Urinary bladder (tissue), 4 donors: ENCODE measurements at places on chromosomes 7 and 10. TPM values are rescaled to one million over a fixed set of nuclear protein-coding genes. Genes with fewer than 3 reads are reported as not detected.

DNA sequence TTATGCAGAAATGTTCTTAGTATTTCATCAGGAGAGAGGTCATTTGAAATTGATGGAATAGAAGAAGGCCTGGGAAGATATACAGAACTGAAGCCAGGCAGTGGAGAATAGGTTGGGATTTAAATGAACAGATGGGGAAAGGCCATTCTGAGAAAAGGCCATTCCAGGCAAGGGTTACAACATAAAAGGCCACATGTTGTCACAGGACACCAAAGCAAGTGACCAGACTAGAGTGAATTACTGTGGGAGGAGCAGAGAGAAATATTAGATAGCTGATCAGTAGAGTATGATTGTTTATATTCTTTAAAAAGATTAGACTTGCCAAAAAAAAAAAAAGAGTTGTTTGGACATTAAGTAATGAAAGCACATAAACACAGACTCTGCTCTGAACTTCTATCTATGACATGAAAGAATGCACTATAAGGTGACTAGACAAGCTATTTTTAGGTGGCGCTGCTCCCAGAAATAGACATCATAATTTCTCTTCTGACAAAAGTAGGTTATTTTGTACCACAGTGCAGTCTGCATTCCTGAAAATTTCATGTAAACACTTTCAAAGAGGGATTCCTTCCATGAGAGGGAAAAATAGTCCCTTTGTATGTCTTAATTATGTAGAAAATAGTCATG lies 55.2 kb upstream of the DKK1 start:
- no peak for DNase-seq

CYP3A7 gene
- 0.21 TPM for total RNA-seq

DNA sequence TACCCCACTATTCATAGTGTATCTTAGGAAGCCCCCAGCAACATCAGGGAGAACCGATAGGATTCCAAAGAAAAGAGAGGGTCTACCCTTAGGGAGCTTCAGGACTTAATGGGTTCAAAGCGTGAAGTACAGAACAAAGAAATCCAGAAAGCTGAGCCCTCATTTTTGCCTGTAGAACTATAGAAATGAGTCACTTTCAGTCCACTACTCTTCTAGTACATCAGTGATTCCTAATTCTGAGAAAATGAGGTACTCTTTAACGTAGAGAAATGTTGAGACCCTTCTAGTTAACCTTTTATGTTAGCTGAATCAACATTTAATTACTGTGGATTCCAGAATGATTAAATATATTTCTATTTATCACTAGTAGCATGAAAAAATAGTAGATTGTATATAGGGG lies 1.8 kb downstream of the TDRD1 start:
- no peak for DNase-seq

RRP12 gene
- 14.0 TPM for total RNA-seq

GRCh38 chr7:157585113-157585861 lies 248.5 kb downstream of the DNAJB6 start:
- DNase-seq = no peak

DNA sequence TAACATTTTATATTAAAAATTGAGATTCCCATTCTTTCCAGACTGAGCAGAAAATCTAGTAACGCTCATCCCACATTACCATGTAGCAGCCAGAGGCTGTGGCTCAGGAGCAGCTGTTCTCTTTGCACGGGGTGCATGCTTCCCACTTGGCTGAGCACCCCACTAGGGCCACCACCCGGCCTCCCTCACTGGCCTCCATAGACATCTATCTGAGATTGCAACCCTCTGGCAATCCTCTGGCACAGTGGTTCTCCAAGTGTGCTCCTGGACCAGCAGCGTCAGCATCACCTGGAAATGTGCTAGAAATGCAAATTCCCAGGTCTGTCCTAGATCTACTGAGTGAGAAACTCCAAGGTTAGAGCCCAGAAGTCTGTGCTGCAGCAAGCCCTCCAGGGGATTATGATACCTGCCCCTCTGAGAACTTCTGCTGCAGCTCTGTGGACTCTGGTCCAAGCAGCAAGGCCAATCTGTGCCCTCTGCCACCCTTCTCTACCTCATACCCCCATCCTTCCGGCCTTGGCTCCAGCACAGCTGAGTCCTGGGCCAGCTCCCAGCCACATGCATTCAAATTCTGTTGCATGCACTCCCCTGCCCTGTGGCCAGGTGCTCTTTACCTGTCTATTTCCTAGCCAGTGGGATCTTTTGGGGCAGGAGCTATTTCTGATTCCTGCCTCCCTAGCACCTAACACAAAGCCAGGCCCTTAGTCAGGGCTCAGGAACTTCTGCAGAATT lies 301.5 kb downstream of the GRID1 start:
- DNase-seq = no peak

DNA sequence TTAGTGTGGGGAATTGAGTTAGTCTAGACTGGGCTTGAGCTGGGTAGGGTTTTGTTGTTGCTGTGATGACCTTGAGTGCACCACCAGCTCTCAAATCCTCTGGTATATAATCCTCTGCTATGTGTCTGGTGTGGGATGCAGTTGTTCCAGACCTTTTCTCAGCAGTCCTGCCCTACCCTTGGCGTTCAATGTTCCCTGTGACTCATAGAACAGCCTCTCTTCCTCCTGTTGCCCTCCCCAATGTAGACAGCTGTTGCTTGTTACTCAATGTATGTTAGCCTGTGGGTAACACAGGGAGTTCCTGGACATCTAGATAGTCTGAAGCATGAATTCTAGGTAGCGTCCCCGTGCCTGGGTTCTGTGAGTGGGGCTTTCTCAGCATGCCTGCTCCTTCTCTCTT lies 19.8 kb downstream of the ACBD7 start:
- no peak for DNase-seq

GRM8 gene
- total RNA-seq = 0.48 TPM

DNA sequence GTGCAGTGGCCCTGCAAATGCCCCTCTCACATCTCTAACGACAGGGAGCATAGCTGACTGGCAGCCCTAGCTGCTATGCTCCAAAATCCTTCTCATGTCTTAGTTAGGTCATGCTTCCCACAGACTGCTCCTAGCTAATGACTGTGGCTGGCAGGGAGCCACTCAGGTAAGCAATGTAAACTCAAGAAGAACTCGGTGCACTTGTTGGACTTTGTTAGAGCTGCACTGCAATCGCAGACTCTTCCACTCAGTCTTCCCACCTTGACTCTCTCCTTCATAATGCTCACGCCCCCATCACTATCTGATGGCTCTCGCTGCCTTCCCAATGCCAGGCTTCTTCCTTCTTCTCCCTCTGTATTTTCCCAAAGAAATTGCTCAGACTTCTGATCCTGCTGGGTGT lies 24.0 kb downstream of the OR9A2 start:
- DNase-seq = no peak

DNA sequence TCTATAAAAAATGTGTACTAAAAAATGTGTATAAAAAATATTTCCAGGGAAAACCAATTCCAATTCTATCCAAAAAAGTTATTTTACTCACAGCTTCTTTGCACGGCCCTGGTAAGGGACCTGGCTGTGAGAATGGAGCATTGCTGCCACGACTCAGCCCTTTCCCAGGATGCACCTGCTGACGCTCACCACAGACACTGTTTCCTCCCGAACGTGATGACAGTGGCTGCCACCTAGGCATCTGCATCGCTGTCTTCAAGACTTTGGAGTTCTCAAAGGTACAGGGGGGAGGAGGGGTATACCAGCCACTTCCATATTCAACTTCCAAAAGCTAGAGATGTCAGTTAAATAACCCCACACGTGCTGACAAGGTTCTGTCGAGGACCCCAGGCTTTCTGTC lies 23.9 kb upstream of the PTPRN2 start:
- no peak for DNase-seq

- DNase-seq = no peak
Observed at GRCh38 chr10:89556600-89556999, 21.2 kb upstream of the SLC16A12 start.

DNA sequence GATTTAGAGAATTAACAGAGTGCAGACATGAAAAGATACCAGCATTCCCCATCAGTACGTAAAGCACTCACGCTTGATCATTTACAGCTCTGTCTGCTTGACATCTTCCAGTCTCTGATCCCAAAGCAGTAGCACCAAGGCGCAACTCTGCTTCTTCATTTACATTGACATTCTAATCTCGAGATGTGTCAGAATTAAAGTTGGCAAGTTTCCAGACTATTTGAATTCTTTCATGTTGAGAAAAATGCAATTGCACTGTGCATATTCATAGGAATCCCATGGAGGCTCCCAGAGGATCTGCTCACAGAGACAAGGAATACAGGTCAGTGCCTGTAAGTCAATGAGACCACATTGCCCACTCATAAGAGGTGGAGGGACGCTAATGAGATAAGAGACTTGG lies 183.9 kb downstream of the LRRN3 start:
- no peak for DNase-seq

CPEB3 gene
- total RNA-seq = 7.4 TPM

DNA sequence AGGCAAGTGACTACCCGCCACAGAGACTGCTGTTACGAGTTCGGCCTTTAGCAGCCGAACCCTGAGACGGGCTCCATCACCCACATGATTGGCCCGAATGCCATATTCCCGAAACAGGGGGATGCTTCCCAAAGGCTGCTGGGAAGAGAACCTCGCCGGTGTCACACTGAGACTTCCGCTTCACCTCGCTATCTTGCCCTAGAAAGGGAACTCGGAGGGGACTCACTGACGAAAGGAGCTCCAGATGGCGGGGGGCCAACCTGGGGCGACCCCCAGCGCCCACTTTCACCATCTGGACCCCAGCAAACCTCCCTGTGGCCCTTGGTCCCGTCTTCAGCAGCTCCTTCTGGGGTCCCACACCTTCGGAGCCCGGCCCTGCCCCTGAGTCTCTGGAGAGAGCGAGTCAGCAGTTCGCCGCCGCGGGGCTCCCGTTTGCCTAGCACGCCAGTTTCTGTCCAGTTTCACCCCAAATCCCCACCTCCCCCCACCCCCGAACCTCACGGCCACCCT lies 529 bp downstream of the HPS1 start:
- DNase-seq = no peak

DPP6 gene
- 2.4 TPM for total RNA-seq

- DNase-seq = no peak
Observed at GRCh38 chr10:97708976-97709946, 4.3 kb upstream of the MARVELD1 start.

- DNase-seq = no peak
Observed at GRCh38 chr7:1692515-1693418, 22.7 kb downstream of the ELFN1 start.

GRCh38 chr10:32795598-32796183 lies 162.3 kb downstream of the ITGB1 start:
- DNase-seq = no peak

- no peak for DNase-seq
Observed at GRCh38 chr10:26445411-26446031, 7.4 kb downstream of the APBB1IP start.

DNA sequence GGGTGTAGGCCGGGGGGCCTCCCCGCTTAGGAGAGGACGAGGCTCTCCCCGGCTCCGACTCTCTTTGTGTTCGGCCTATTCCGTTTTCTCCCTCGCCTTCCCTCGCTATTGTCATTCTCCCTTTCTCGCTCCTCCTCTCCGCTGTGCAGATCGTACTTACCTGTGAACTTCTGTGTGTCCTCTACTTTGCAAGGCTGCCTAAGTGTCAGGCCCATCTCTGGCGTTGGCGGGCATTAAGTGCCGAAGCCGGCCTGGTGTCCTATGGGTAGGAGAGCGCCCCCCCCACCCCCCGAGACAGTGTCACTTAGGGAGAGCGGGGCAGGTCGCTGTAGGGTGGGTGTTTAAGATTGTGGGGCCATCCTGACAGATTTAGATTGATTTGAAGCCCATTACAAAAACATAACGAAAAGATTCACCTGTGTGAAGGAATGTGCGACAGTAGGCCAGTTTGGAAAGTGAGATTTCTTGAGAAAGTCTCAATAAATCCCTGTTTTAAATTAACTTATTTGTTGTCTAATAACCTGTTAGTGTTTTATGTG lies 579 bp downstream of the RBM33 start:
- DNase-seq = no peak

- no peak for DNase-seq
Observed at GRCh38 chr10:70500812-70501301, 22.3 kb downstream of the PALD1 start.

DNA sequence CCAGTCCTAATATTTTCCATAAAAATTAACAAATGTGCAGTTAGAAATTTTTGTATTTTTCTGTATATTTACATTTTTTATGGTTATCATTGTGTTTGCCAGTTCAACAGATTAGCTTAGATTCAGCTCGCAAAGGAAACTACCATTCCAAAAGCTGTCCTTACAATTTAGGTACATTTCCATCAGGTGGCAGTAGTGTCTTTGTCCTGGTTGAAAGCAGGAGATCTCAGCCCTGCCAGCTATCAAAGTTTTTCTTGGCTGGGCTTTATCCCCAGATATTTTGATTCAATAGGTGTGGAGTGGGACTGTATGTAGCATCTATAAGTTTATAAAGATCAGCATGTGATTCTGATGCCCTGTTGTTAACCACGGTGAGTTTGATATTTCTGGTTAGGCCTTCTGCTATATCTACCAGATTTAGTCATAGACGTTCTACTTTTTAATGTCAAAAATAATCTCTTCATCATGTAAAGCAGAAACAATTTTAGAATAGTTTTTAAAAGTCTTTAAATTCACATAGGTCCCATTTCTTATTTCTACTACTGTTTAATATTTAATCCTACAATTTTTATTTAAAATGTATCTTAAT lies 15.5 kb upstream of the ICA1 start:
- no peak for DNase-seq

NRAP gene
- 1.5 TPM for total RNA-seq

CRTAC1 gene
- total RNA-seq = 3.7 TPM

VIPR2 gene
- 2.0 TPM for total RNA-seq

DNA sequence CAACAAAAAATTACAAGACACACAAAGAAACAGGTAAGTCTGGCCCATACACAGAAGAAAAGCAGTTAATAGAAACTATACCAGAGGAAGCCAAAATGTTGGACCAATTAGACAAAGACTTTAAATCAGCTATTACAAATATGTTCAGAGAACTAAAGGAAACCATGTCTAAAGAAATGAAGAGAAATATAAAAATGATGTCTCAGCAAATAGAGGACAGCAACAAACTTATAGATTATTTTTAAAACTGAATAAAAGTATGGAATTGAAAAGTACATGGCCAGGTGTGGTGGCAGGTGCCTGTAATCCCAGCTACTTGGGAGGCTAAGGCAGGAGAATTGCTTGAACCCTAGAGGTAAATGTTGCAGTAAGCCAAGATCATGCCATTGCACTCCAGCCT lies 58.5 kb downstream of the LHFPL3 start:
- no peak for DNase-seq

DNA sequence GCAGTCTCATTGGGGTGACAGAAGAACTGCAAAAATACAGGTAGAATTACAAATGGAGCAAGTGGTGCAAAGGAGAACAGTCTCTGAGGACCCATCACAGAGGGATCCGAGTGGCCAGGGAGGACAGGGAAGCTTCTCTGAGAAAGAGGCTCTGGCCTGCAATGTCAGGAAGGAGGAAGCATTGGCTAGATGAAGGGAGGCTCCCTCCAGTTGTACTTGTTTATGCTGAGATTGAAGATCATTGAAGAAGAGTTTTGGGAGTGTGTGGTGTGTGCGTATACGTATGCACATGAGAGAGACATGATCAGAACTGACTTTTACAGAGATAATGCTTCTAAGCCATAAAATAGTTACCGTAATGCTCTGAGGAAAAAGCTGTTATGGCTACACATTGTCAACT lies 274.7 kb upstream of the FZD8 start:
- DNase-seq = no peak

EIF5AL1 gene
- total RNA-seq = 0.11 TPM

- DNase-seq = no peak
Observed at GRCh38 chr7:42877862-42878261, 34.0 kb downstream of the C7orf25 start.
